ENCODE measurements at places on chromosomes 6 and 20.

GRCh38 chr6:55825402-55826051 lies 49.9 kb downstream of the BMP5 start:
- DNase-seq = no peak

DNA sequence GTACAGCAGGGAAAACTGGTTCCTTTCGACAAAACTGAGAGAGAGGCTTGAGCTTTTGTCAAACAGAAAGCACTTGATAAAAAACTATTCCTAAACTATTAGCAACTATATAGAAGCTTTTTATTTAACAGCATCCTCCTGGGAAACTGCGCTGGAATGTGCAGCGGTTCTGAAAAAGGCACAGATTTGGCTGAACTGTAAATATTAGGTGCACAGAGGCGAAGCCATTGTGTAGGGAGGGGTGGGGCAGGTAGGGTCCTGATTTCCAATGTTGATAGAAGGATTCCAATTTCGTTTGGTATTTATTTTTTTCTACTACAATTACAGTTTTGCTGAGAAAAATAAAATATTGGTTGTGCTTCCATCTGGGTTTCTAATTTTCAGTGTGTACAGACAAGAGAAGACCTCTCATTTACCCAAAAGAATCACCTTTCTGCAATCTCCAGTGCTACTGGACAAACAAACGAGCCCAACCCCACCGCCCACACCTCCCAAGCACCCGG lies 698 bp upstream of the SH3BGRL2 start:
- DNase-seq = no peak

- no peak for DNase-seq
Observed at GRCh38 chr6:53240761-53241160, 92.1 kb upstream of the GCM1 start.

- DNase-seq = no peak
Observed at GRCh38 chr6:113830140-113830539, 27.0 kb upstream of the MARCKS start.

- DNase-seq = no peak
Observed at GRCh38 chr6:85677234-85677956, 34.7 kb upstream of the SYNCRIP start.

- no peak for DNase-seq
Observed at GRCh38 chr6:79423216-79423615, 114.0 kb downstream of the LCA5 start.
